ENCODE measurements at places on chromosomes 13 and 19.

DNA sequence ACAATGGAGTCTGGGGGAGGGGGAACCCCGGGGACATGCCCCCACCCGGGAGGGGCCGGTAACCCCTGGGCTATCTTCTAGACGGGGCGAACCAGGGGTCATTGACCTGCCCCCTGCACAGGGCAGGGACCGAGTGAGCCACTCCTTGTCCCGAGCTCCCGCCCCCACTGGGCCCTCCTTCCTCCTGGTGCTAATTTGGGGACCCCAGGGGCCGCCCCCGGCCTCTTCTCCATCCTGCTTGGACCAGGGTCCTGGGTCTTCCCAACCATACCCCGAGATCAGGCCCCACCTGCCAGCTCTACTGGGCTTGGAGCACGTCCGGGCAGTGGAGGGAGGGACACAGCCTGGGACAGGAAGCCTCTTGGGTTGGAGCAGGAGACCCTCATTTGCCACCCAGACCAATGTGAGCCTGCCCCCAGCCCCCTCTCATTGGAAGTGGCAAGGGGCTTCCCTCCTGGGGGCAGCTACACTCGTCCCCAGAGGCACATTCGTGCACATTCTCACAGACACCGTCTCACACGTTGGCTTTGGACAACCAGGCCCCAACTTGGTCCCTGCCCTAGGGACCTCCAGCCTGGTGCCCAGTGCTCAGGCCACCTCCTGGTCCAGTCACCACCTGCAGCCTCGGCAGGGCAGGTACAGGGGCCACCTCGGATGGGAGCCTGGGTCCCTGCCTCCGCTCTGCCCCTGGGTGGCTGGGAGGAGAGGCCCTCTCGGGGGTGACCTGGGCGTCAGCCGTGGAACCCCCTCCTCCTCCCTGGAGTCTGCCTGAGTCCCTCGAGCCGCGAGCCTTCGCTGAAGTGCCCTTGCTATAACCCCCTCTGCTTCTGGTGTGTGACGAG lies 3.3 kb upstream of the MISP start:
- DNase-seq = no peak

DNA sequence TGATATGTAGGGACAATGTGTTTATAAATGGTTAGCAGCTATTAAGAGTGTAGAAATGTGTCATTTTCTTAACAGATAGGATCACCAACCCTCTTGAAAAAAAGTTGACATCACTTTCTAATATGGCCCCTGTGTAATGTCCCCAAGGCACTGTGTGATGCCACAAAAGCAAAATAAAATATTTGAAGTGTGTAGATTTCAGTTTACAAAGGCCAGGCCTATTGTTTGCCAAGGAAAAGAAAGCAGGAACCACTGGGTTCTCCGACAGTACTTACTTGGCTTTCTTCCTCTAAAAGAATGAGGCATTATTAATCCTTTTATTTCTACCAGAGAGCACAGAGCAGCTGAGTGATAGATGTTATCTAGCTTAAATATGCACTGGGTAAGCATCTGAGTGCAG lies 10.5 kb upstream of the GJA3 start:
- DNase-seq = no peak

DNA sequence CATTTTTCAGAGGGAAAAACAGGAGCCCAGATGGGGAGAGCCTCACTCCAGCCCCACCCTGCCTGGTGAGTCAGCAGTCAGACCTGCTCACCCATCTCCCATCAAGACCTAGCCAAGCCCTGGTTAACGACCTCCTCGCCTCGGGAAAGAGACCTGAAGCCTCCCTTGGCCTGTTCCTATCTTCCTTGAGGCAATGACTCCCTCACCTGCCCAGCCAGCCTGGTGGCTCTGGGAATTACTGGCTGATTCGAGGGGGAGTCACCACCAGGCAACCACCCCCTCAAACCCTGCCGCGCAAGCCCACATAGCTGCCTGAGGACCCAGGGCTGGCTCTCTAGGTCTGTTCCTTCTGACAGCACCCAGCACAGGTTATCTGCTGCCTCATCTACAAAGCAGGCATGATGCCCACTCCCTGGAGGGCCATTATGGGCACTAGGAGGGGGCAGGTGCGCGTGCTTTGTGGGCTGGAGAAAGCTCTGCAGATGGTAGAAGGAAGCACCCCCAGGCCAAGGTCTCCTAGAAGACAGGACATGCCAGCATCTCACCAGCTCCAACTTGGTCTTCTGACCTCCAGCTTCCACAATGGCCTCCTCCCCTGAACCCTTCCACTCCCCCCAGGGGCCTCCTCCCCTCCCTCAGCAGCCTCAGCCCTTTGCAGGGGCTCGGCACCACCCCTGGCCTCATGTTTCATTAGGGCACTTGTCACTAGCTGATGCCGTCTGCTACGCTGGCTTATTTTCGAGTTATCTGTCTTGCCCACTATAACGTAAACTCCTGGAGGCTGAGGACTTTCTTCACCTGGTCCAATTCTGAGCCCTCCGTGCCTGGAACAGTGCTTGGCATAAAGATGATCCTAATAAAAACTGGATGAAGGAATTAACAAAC lies 10.4 kb downstream of the DEDD2 start:
- DNase-seq = no peak

- peak; percentile 63 for DNase-seq
Observed at GRCh38 chr19:50912727-50913716, 1.8 kb upstream of the KLK4 start.

- DNase-seq = no peak
Observed at GRCh38 chr13:71309905-71310304, 557.1 kb downstream of the DACH1 start.

DNA sequence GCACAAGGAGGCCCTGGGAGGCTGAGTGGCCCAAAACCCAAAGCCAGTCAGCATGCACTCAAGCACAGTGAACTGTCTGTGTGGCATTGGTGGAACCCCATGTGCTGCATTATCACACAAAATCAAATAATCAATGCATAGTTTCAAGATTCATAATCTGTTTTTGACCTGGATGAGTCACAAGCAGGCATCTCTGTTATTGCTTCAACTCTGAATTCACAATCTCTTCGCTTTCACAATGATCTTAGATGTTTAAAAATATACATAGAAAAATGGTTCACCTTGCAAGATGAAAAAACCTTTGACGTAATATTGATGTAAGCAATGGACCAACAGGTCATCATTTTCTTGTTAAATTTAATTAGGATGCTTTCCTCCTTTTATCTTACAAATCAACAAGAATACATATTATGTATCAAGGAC lies 455.4 kb downstream of the IRS2 start:
- no peak for DNase-seq

GRCh38 chr13:59061621-59062020 lies 1102.1 kb downstream of the DIAPH3 start:
- no peak for DNase-seq

All from stimulated activated CD8-positive, alpha-beta memory T cell treated with anti-CD3 and anti-CD28 coated beads, Interleukin-4, amount 100 ng/mL, for 48 hours (primary cell).